ENCODE measurements at places on chromosomes 3 and 15. TPM values are rescaled to one million over a fixed set of nuclear protein-coding genes. Genes with fewer than 3 reads are reported as not detected.

The GRIP2 gene
- total RNA-seq = not detected

The MYL3 gene
- total RNA-seq = not detected

The PRICKLE2 gene
- total RNA-seq = not detected

The ACTL6A gene
- 127 TPM for total RNA-seq

The SLC27A2 gene
- 75.4 TPM for total RNA-seq
